ENCODE measurements at places on chromosomes 6 and 20. TPM values are rescaled to one million over a fixed set of nuclear protein-coding genes. Genes with fewer than 3 reads are reported as not detected.

DNA sequence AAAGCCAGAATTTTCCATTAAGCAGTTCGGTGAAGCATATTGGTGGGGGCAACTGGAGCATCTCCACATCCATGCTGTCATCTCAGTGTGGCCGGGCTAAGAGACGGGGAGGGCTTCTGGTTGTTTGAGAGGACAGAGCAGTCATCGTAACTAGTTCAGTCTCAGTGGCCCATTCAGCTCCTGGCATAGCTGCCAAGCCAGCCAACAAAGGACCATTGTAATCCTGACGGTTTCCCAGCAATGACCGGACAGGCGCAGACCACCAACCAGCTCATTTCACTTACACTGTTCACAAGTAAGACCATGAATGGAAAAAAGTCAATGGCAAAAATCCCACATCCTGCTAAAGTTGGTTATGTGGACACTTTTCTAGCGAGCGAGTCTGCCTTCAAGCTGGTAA lies 14.9 kb upstream of the HDDC2 start:
- H3K27ac ChIP-seq: no peak overlapping the region
- H3K4me1 ChIP-seq: no peaks in the 10 kb centered on the region
- H3K27me3 ChIP-seq: no peaks in the 10 kb centered on the region
- H3K4me3 ChIP-seq: no peak overlapping the region
- no peak for DNase-seq
- no peaks in the 10 kb centered on the region for H3K36me3 ChIP-seq

- no peaks in the 10 kb centered on the region for H3K27me3 ChIP-seq
- H3K36me3 ChIP-seq: no peaks in the 10 kb centered on the region
- DNase-seq: peak; percentile 24
- no peak overlapping the region for H3K27ac ChIP-seq
Measured at GRCh38 chr6:74066168-74066871, 370.3 kb downstream of the CD109 start.

DNA sequence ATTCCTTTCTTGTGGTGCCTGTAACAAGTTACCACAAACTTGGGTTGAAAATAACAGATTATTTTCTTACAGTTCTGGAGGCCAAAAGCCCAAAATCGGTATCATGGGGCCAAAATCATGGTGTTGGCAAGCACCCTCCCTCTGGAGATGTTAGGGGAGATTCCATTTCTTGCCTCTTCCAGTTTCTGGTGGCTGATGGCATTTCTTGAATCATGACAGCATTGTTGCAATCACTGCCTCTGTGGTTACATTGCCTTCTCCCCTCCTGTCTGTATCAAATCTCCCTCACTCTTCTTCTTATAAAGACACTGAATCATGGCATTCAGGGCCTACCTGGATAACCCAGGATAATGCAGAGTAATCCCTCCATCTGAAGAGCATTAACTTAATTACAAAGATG lies 17.9 kb upstream of the TENT5A start:
- H3K27ac ChIP-seq: no peak overlapping the region
- no peaks in the 10 kb centered on the region for H3K36me3 ChIP-seq
- no peak for DNase-seq
- peaks cover 20% of the 10 kb centered on the region for H3K4me1 ChIP-seq
- no peak overlapping the region for H3K4me3 ChIP-seq

SALL4 gene
- total RNA-seq: 15.0 TPM
